Activated CD8-positive, alpha-beta memory T cell treated with anti-CD3 and anti-CD28 coated beads for 36 hours (primary cell): ENCODE measurements at places on chromosomes 4 and X. TPM values are rescaled to one million over a fixed set of nuclear protein-coding genes. Genes with fewer than 3 reads are reported as not detected.

The CDX4 gene
- not detected for total RNA-seq

The LRPAP1 gene
- total RNA-seq, result 90.1 TPM

The CCSER1 gene
- not detected for total RNA-seq

The FOXR2 gene
- total RNA-seq, result not detected

The L1CAM gene
- total RNA-seq, result 0.19 TPM

The CTAG1A gene
- total RNA-seq, result not detected

The F8A2 gene
- not detected for total RNA-seq

The UGT2B15 gene
- not detected for total RNA-seq

The TSPAN7 gene
- 0.23 TPM for total RNA-seq

The SFRP2 gene
- 0.13 TPM for total RNA-seq

The G3BP2 gene
- 195 TPM for total RNA-seq

The IQCM gene
- not detected for total RNA-seq

The VCX3B gene
- not detected for total RNA-seq

The CFAP99 gene
- not detected for total RNA-seq

The PLAC8 gene
- total RNA-seq, result 14.0 TPM

The KLHL4 gene
- total RNA-seq, result 0.19 TPM

The ANKRD37 gene
- total RNA-seq, result 18.8 TPM

The SH3D19 gene
- not detected for total RNA-seq

The TMEM31 gene
- not detected for total RNA-seq

The CXCR3 gene
- total RNA-seq, result 63.0 TPM

The CLDN34 gene
- not detected for total RNA-seq

The PABPC1L2B gene
- not detected for total RNA-seq

The EVC gene
- total RNA-seq, result 1.9 TPM

The TBC1D1 gene
- 84.9 TPM for total RNA-seq

The HTN3 gene
- not detected for total RNA-seq

The NKX3-2 gene
- not detected for total RNA-seq
